Fibroblast of villous mesenchyme (primary cell): ENCODE measurements at places on chromosomes 3 and 15.

DNA sequence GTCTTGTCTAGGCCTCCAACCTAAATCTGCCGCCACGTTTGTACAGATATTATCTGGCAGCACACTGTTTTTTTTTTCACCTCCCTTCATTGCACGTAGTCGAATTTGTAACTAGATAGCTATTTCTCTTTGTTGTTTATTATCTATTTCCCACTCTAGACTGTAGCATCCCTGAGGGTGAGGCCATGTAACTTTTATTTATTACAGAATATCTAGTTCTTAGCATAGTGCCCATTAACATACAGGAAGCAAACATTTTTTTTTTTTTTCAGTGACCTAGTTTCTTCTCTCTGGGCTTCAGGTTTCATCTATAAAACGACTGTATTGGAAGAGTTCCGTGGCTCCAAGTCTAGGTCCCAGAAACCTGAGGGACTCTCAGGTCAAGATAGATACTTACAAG, 354.3 kb downstream of the FGF12 start:
- DNase-seq: no peak

- DNase-seq: peak; percentile 28
These were observed 20.7 kb downstream of the TIMP4 start for GRCh38 chr3:12138044-12138443.

DNA sequence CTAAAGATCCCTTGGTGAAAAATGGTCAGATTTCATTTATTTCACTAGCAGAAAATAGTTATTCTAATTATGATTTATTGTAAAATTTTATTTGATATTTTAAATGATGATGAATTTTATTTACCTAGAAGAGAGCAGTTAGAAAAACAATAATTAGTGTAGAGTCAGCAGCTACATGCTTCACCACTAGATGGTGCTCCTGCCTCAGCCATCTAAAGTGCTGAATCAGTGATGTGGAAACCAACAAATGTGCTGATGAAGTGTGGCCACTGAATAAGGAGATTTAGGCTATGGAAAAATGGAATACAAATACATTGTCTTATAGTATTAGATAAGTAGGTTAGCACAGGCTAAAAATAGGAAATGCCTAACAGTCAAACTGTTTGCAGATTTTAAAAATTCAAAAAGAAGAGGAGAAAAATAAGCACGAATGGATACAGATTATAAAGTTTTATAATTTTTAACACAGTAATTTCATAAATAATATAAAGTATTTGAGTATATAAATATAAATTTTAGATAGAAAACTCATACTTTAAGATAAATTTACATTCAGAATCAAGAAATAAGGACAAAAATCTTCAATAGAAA, 109.8 kb downstream of the PPP2R3A start:
- peak; percentile 86 for DNase-seq

DNA sequence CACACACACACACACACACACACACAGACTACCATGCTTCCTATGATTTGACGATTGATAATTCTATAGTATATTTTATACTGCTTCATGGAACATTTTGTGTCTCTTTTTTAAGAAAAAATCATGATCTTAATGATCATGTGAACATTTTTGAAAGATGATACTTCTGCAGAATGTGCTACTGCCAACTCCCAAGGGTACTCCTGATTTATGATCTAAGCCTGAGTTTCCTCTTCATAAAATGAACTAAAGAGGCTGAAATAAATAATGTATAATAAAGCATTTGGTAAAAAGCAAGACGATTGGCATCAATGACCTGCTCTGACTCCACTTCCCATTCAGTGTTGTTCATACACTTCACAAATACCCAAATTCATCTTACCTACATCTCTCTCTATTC, 333.8 kb upstream of the RBMS3 start:
- no peak for DNase-seq

DNA sequence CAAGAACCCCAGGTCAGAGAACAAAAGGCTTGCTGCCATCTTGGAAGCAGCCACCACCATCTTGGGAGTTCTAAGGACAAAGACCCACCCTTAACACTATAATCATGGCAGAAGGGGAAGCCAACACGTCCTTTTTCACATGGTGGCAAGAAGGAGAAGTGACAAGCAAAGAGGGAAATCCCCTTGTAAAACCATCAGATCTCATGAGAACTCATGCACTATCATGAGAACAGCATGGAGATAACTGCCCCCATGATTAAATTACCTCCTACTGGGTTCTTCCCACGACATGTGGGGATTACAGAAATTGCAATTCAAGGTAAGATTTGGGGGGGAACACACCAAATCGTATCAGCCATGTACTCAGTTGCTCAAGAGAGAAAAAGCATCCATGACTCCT, 21.1 kb upstream of the GBE1 start:
- DNase-seq: no peak

- peak; percentile 99 for DNase-seq
These were observed at the start of gene STARD9 for GRCh38 chr15:42575188-42576039. Gene STARD9 (plus strand): TSS chr15:42575606. CDS start chr15:42575716, 110 bp downstream.

DNA sequence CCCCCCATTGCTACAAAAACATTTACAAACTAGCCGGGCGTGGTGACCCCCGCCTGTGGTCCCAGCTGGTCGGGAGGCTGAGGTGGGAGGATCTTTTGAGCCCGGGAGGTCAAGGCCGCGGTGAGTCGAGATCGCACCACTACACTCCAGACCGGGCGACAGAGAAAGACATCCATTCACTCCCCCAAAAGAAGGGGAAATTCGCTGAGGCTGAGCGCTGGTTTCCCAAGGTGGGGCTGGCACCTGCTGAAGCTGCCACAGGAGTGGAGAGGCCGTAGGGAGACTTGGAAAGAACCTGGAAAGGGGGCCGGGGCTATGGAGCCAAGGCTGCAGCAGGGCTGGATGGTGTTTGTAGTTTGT, 732 bp upstream of the CRTC3 start:
- DNase-seq: no peak

GRCh38 chr3:135559802-135560201, 405.7 kb upstream of the PPP2R3A start:
- DNase-seq: no peak

DNA sequence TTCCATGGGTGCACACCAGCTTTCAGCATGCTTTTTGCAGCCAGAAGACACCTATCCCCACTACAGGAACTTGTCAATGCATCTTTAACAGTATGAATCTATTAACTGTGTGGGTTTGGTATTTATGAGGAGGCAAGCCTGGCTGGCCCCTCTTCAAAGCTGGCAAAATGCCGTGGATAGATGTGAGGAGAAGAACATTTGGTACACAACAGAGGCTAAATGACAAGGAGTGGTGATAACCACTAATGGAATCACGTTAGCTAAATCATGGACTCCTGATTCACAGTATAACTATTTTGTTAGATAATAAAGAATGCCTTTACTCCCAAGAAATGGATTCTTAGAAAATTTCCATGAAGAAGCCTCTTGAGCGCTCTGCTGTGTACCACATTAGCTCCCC, 187.2 kb downstream of the CLSTN2 start:
- no peak for DNase-seq
